Occipital lobe (tissue), 3 donors: ENCODE measurements at places on chromosomes 7 and 10. TPM values are rescaled to one million over a fixed set of nuclear protein-coding genes. Genes with fewer than 3 reads are reported as not detected.

Gene LANCL2
- total RNA-seq = 40.2 TPM

Gene SLC13A1
- total RNA-seq = not detected

Gene CCDC201
- not detected for total RNA-seq

Gene PROSER2
- total RNA-seq = 0.47 TPM

Gene C10orf53
- not detected for total RNA-seq

Gene PTF1A
- not detected for total RNA-seq

Gene FKBP6
- total RNA-seq = not detected

Gene PRLHR
- total RNA-seq = 4.1 TPM

Gene TRIL
- 10.9 TPM for total RNA-seq

Gene SEMA3E
- 22.9 TPM for total RNA-seq

Gene ZNF365
- total RNA-seq = 29.6 TPM

Gene ZNF518A
- 56.0 TPM for total RNA-seq

Gene TFR2
- 5.3 TPM for total RNA-seq
